CD4-positive, alpha-beta T cell treated with Interleukin-17A for 4 hours (primary cell): ENCODE measurements at places on chromosomes 2 and 18.

DNA sequence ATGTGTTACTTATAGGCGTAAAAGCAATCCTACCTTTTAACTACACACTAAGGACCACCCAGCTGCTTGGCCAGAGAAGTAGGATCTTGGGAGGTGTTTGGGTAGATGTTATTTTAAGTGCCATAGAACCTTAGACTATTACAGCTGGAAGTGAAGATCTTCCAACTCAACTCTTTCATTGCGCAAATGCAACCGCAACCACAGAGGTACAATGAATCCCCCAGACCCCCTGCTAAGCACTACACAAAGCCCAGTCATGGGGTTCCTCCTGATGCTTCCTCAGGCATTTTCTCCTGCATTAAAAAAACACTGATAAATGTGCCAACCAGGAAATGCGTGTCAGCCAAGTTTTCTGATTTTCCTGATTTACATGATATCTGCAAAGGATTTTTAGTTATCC is 246.0 kb downstream of the LRRTM1 start:
- DNase-seq = no peak

GRCh38 chr18:66103550-66103949 is 352.7 kb downstream of the CDH7 start:
- DNase-seq = no peak

- no peak for DNase-seq
These were observed 169.1 kb upstream of the MC4R start for GRCh38 chr18:60541661-60542060.

DNA sequence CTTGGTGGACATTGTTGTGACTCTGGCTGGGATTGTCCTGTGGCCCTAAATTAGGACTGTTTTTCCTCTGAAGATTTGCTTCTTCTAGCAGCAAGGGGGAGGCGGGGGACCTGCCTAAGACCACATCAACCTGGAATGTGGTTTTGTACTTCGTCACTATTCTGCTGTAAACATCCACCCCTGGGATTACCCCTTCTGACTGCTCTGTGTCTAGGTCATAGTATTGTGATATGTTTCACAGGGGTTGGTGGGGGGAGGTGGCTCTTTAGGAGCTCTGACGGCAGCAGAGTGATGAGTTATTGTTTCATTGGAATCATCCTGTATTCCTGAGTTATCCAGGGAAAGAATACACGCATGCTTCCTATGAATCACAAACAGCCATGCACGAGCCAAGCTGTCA is 226.4 kb upstream of the MYT1L start:
- DNase-seq = no peak

DNA sequence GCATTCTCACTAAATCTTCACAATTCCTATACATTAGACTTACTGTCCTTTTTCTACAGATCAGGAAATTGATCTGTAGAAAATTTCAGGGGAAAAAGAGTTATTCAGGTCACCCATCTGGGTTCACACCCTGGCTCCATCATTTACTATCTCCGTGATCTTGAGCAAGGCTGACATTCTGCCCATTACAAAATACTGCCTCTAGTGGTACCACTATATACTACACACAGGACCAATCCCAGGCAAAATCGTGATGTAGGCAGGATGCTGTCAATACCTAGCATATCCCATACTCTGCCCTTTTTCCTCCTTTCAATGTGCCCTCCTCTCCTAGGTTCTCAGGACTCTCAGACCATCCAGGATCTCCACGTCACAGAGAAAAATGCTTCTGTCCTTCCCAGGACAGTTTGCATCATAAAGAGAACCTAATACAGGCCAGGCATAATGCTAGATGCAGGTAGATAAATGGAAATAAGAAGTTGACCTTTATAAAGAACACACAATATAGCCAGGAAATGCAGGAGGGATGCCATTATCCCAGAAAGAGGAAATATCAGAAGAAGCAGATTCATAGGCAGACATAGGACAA is 101.9 kb downstream of the CDH20 start:
- DNase-seq = no peak

GRCh38 chr2:23670245-23670592 is 256.7 kb downstream of the ATAD2B start:
- no peak for DNase-seq

GRCh38 chr18:50298443-50299284 is 11.2 kb upstream of the CXXC1 start:
- no peak for DNase-seq

DNA sequence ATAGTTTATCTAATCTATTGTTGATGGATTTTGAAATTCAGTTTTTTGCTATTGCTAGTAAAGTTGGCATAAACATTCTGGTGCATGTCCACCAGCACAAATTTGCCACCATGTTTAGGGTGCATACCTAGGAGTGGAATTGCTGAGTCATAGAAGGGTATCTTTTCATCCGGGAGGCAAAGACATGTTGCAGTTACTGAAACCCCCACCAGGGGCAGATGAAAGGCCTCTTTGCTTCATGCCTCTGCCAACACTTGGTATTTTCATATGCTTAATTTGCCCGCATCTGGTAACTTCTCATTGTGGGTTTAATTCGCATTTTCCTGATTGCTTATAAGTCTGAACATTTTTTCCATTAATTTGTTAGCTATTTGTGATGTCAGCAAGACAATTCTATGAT is 8.2 kb downstream of the DCC start:
- no peak for DNase-seq

DNA sequence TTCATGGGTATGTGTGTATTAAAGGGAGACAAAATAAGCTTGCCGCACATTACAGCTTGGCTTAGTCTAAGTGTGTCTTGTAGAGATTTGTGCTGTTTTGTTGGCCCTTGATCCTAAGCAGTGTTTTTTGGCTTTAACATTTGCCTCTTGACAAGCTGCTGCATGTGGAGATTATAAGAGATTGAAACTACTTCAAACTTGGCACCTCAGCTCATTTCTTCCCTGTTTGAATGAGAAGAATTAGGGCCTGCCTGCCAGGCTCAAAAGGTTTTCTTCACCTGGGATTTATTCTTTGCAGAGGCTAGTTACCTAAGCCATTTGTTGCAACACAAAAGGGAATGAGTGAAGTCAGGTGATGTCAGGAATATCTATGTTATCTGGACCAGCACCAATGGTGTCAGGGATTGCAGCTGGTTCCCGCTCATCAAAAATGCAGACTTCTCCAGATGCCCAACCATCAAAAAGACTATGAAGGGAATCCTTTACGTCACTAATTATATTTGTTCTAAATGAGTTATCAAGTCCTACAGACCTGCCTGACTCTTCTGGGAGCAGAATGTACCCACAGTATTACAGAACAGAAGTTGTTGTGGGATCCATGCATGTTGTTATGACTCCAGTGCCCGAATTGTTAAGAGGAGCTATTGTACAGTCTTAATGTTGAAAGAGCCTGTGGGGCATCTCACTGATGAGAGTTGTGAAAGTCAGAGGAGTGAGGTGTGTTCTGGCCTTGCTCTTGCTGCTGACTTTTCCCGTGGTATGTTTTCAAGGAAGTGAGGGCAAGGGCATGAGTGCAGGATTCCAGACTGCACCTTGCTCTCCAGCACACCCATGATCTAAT is 31.0 kb downstream of the ABCA12 start:
- no peak for DNase-seq

DNA sequence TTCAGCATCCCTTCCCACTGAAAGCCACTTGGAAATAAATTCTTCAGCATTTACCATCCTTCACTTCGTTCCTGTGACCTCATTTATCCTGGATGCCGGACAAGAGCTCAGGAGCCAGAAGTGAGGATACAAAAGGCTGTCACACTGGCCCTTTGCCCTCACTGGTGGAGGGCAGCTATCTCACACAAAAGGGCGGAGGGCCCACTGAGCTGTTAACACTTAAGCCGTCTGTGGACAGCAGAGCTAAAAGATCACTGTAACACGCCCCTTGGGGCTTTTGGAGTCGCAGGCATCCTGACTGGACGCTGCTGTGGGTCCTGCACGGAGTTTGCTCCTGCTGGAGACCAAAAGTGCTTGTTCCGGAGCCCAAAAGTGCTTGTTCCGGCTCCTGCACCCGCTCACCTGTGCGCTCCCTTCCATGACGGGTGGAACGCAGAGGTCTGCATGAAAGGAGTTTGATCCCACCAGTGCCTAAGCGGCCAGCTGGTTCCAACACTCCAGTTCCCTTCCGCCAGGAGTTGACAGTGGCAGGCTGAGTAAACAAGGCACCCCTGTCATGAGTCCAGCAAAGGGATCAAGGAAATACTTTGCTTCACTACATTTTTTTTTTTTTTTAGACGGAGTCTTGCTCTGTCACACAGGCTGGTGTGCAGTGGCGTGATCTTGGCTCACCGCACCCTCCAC is 572.0 kb upstream of the LINC00305 start:
- no peak for DNase-seq

DNA sequence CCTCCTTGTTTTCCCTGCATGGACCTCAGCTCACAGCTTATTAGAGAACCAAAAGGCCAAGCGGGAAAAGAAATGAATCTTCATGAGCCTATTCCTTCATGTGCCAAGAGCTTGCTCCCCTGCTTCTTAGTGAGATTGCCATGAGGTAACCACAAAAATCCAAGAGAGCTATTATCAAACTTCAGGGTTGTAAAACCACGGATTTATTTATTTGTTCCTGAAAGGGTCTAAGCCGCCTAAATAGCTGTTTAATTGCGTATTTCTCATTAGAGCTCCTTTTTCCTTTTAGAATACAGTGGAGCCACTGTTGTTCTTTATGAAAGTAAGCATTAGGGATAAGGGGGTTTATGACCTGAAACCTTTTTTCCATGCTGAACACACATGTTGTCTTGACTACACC is 58.0 kb downstream of the SRD5A2 start:
- no peak for DNase-seq

DNA sequence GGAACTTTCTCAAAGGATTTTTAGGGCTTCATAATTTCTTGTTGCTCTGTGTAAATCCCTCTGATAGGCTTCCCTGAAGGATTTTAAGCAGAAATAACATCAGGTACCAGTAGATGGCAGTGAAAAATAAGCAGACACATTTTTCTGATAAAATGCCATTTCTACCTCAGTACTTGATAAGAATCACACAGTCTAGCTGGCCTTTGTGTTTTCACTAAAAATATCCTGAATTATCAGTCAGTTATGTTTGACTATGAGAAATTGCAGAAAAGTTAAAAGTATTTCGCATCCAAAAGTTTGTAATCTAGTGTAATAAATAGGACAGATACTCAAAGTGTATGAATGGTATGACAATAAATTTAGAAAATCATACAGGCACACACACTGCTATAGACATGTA is 68.7 kb downstream of the DNAJC10 start:
- no peak for DNase-seq

DNA sequence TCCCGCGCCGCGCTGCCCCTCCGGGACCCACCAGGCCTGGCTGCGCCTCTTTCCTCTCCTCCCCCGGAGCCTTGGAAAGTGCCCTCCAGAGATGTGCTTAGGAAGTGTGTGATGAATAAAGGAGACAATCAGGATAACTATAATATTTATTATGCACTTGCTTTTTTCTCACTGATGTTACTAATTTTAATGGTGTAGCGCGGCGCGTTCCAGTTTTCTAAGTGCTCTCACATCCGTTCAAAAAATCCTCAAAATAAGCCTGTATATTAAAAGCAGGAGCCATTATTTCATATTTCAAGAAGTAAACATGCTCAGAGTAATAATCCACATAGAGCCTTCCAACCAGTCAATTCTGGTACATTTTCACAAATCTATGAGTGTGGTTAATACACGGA is 941 bp upstream of the MPPE1 start:
- no peak for DNase-seq

DNA sequence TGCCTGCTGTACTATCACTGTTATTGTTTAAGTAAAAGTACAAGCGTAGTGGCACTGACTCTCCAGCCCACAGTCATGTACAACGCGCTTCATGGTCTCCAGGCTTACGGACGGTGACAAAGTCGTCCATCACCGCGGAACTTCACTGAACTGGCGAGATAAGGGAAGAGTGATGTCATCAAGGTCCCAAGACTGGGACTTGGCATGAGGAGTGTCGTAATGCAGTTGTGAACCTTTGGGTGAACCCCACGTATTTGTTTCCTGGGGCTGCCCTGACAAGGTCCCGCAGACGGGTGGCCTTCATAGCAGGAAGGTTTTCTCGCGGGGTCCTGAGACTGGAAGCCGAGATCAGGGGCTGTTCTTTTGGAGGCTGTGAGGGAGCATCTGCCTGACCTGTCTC is 17.3 kb downstream of the NFATC1 start:
- DNase-seq = no peak

DNA sequence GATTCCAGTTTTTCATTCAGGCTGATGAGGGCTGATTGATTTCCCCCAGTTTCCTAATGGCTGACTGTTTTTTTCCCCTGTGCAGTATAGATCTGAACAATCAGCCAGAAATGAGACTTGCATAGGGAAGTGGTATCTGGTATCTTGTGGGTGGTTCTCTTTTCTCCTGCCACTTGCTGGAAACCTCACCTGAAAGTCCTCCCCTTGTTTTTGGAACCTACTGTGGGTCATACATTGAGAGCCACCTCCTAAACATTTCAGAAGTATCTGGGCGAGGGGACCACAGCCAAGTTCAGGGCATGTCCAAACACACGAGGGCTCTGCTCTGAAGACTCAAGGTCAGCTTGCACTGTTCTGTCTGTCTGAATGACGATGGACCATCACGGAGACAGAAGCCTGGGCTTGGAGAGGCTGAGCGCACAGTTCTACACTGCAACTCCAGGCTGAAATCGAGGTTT is 19.3 kb downstream of the ALPK2 start:
- no peak for DNase-seq

- DNase-seq = no peak
These were observed 115.2 kb downstream of the ACVR1 start for GRCh38 chr2:157760949-157761348.

DNA sequence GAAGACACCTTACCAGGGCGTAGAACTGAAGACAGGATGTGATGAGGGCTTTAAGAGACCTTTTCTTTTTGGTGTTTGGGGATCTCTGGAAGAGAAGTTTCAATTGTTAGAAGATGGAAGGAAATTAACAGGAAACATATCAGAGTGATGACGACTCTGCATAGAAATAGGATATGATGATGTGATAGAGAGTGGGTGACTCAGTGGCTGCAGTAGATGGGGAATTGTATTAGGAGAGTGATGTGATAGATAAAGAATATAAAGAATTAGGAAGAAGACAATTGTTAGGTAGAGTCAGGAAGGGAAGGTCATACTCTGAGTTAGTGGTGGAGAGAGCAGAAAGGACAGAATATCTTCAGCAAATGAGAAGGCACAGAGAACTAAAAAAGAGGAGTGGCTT is 593.9 kb downstream of the NYAP2 start:
- DNase-seq = no peak

- no peak for DNase-seq
These were observed 390.2 kb downstream of the THSD7B start for GRCh38 chr2:137155356-137156104.

- DNase-seq = no peak
These were observed 131.4 kb upstream of the LHCGR start for GRCh38 chr2:48886919-48887318.

GRCh38 chr2:217060516-217060915 is 200.7 kb upstream of the TNP1 start:
- DNase-seq = no peak

- DNase-seq = no peak
These were observed 49.3 kb downstream of the CIB4 start for GRCh38 chr2:26591619-26592505.
